SK-N-MC (cell line): ENCODE measurements at places on chromosomes 6 and 20.

- no peak for DNase-seq
These were observed 24.4 kb downstream of the SPDEF start for GRCh38 chr6:34531580-34532201.

GRCh38 chr6:96925290-96925687, 761 bp downstream of the KLHL32 start:
- DNase-seq: no peak

- DNase-seq: no peak
These were observed 196.4 kb upstream of the CCN2 start for GRCh38 chr6:132147530-132148011.

GRCh38 chr6:32187009-32187709, 2.8 kb downstream of the PBX2 start:
- DNase-seq: no peak

DNA sequence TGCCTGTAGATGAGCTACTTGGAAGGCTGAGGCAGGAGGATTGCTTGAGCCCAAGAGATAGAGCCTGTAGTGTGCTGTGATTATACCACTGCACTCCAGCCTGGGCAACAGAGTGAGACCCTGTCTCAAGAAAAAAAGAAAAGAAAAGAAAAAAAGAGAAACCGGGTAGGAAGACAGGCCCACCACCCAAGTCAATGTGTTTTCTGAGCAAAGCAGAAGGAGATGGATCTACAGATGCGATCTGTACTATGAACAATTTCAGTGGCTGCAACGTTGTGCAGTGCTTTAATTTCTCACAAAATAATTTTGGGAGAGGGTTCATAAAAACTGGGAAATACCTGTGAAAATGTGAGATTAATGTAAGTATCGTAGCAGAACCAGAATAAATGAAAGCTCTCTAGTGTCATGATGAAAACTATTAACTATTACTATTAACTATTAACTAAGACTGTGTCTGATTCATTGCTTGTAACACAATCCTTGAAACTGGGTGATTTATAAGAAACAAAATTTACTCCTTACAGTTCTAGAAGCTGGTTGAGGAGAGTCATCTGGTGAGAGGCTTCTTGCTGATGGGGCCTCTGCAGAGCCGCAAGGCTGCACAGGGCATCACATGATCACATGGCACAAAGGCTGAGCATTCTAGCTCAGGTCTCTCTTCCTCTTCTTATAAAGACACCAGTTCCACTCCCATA, 233.1 kb upstream of the ZNF217 start:
- no peak for DNase-seq

- no peak for DNase-seq
These were observed 165.1 kb downstream of the CDKAL1 start for GRCh38 chr6:20699402-20699801.

DNA sequence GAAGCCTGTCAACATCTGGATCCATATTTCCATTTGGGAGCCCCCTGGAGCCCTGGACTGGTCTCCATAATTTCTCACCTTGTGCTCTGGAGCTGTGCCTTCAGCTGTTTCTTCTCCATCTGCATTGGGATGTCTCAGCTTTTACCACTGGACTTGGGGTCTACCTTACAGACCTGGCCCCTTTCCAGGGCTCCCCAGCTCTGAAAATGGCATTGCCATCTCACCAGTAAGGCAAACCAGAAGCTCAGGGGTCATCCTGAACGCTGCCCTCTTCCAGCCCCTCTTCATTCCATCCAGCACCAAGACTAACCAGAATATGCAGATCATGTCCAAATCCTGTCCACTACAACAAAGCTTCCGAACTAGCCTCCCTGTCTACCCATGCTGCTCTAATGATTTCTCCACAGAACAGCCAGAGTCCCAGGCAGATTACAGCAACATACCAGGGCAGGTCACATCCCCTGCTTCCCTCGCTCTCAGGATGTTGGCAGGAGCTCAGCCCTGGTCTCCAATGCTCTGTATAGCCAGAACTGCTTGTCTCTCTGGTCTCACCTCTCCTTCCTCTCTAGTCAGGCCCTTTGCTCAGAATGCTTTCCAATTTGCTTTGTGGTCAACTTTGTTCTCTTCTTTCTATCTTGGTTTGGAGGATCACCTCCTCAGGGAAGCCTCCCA, 17.7 kb upstream of the NNAT start:
- DNase-seq: no peak

DNA sequence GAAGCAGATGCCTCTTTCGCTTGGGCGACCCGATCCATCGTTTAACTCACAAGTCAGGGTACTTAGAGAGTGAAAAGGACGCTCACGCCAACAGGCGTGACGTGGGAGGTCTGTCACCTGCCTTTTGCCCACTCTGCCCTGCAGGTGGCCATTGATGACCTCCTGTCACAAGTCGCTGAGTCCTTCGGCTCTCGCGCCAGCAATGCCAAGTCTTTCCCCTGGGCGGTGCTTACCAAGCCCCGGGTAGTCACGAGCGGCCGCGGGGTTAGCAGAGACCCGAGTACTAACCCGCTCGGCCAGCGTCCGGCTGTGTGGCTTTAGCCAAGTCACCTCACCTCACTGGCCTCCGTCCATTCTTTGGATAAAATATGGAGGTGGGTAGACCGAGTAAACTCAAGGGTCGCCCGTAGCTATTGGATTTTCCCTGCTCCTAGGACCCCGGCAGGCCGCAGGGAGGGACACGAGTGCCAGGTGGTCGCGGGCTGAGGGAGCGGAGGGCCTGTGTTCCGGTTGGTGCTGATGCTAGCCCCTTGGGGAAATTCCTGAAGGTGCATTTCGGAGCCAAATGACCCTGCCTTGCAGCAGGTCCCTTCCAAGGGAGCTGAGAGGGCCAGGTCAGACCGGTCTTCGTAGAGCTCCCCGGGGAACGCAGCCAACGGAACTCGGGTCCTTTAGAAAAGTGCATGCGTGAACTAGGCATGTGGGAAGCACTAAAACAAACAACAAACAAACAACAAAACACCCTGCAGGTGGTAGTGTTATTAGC, 668 bp downstream of the PKIB start:
- no peak for DNase-seq
